Activated effector memory CD4-positive, alpha-beta T cell treated with anti-CD3 and anti-CD28 coated beads, Interleukin-2, amount 50 U/mL, for 16 hours (primary cell): ENCODE measurements at places on chromosomes 7 and 10.

DNA sequence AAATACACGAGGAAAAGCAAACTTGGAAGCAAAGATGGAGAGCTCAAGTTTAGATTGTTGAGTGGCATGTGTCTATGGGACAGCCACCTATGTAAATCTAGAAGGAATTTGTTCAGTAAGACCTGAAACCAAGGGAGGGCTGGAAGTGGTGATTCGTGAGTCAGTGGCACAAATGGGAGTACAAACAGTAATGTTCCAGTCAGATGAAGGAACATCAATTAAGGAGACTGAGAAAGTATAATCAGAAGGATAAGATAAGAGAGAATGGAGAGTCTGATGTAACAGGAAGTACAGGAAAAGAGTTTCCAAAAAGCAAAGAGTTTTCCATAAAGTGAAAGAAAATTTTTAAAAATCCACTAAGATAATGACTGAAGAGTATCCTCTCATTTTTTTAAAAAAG, 544.2 kb downstream of the KIF20B start:
- DNase-seq: no peak

DNA sequence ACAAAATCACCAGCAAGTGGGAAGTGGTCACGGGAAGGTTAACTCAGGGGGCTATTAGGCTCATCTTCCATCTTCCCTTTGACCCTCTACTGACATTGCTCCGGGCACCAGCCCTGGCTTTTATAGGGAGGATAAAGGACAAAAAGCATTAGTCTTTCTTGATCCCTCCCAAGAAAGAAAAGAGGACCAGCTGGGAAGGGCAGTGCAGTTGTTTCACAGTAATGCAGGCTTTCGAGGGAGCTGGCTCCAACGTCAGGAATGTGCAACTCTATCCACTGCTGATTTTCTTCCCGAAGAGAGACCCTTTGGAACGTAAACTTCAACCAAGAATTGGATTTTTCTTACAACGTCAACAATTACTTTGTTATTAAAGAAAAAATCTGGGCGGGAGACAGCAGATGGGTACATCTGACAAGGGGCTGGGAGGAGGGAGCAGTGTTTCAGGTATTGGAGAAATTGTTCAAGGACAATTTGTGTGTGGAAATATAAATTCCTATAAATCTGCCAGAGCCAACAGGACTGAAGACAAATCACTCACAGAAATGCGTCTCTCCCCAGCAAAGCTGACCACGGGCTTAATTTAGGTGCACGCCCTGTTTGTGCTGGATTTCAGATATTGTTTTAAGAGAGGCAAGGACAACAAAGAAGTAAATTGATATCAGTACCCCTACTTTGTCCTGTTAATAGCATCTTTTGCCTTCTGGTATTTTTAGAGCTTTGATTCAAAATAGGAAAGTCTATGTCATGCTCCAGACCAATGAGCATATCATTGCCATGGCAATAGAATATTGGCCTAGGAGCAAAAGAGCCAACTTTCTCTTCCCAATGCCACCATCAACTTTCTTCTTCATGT, 23.4 kb upstream of the ARID5B start:
- DNase-seq: no peak

DNA sequence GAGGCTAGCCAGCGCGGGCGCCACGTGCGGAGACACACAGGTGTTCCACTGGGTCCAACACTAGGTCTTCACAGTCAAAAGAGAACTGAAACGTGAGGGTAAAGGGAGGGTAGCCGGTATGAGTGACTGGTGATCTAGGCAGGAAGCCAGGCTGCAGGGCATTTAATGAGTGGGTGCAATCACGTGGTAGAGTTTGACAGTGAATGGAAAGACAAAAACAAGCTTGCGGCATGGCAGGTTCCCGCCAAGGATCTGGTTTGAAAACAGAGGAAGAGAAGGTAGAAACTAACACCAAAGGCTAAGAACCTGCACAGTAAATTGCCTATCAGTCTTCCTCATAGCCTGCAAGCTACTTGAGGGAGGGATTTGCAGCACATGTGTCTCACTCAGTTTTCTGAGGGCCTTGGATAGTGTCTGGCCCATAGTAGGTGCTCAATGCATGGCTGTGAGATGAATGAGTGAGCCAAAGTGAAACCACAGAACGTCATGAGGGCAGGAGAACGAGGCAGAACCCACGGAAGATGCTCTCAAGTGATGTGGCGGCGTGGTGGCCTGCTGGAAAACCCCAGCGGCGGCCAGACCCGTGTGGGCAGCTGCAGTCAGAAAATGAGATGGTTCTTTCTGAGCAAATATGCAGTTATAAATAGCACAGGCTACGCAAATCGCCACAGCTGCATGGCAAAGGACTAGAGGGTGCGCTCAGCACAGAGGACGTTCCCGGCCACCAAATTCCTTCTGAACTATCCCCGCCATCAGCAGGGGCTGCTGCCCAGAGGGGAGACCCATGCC, 183.6 kb upstream of the NFE2L3 start:
- DNase-seq: peak; percentile 81

- no peak for DNase-seq
These were observed 206.0 kb downstream of the CCDC3 start for GRCh38 chr10:12795315-12796110.

DNA sequence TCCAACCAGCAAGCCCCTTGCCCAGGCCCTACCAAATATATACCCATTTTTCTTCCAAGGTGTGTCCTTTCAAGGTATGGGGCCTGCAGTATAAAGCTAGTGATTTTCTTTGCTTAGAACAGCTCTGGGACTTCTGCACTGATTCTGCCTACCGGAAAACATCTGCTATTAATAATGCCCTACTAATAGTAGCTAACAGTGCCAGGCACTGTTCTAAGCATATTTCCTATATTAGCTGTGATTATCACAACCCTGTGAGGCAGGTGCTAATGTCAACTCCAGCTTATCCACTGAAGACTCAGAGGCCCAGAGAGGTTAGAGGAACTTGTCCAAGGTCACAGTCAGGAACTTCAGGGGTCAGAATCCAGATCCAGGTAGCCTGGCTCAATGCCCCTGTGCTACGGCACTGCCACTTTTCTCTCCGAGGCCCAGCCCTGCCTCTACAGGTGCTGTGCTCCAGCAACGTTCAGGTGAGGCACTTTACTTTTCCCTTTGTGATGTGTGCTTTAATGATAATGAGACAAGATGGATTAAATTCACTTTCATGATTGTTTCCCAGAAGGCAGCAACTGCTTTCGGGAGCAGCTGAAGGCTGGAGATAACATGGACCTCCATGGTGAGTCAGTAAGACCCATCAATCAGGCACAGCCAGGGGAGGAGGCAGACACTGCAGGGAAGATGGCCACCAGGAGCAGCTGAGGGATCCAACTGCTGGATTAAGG, 26.7 kb downstream of the TAS2R41 start:
- DNase-seq: no peak

DNA sequence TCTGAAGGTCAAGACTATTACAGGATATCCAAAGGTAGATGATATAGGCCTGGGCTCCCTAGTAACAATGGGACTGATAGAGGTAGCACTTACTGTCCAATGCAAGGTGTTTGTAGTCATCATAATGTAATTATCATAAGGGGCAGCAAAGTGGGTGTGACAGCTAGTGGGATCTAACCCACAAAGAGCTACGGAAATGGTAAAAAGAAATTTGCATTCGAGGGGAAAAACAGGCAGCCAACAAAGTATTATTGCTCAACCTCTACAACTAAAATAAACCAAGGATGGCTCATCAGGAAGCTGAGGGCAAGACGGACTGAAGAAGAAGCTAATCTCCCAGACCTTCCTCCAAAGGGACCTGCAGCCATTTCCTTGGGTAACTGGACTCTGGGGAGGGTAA, 211.0 kb downstream of the WDR11 start:
- no peak for DNase-seq
